ENCODE measurements at places on chromosomes 1 and 21. TPM values are rescaled to one million over a fixed set of nuclear protein-coding genes. Genes with fewer than 3 reads are reported as not detected.

Gene C8A
- total RNA-seq: not detected

Gene METTL13
- total RNA-seq: 13.0 TPM

- DNase-seq: no peak
These were observed 55.2 kb downstream of the IRF2BP2 start for GRCh38 chr1:234554698-234555311.

- no peak for DNase-seq
These were observed 18.4 kb downstream of the MATN1 start for GRCh38 chr1:30704765-30705509.

Measured in fibroblast of villous mesenchyme (primary cell).